ENCODE measurements at places on chromosomes 2 and 18.

DNA sequence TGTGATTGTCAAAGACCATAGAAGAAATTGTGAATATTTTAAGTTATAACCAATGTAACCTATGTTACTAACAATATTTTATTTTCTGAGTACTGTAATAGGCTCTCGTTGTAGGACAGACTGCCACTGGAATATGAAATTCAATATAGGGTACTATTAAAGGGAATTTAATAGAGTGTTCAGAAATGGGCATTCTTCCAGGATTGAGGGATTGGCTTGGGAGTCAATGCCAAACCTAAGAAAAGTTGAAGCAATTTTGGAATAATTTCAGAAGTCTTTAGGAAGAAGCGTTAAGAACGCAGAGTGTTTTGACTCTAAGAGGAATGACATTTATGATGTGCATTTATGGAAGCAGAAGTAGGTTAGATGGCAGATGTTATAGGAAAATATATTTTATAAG, 79.0 kb downstream of the ACVR2A start:
- DNase-seq: no peak

- DNase-seq: no peak
Observed at GRCh38 chr2:238558456-238559099, 131.9 kb downstream of the ASB1 start.

GRCh38 chr2:15663802-15664201, 72.1 kb downstream of the DDX1 start:
- DNase-seq: no peak

- DNase-seq: no peak
Observed at GRCh38 chr18:26405190-26405801, 143.1 kb downstream of the KCTD1 start.

GRCh38 chr2:149877074-149877473, 289.5 kb upstream of the MMADHC start:
- DNase-seq: no peak

DNA sequence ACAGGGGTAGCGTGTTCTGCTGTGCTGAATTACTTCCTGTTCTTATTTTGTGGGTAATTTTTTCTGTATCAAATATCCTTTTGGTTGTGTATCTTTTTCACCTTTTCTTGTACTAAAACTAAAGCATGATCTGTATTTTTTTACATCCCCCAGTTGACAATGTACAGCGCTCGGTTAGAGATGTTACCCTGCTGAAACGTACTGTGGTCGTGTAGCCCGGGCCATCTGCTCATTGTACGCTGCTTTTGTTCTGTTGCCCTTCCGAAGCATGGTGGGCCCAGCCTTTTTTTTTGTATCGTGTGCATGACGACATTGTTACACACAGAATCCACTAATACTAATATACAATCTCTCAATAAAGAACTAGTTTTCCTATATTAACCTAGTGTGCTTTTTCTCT, 233.1 kb downstream of the HAUS1 start:
- no peak for DNase-seq

GRCh38 chr2:190452433-190452832, 44.3 kb downstream of the MFSD6 start:
- DNase-seq: no peak

GRCh38 chr18:47801817-47802216, 128.6 kb downstream of the SMAD2 start:
- no peak for DNase-seq
